AG08396 (cell line): ENCODE measurements at places on chromosomes 6 and 20.

- DNase-seq = no peak
Observed at GRCh38 chr20:4717816-4718570, 3.7 kb upstream of the PRND start.

- DNase-seq = no peak
Observed at GRCh38 chr6:119076576-119077390, 1.7 kb downstream of the FAM184A start.

- DNase-seq = no peak
Observed at GRCh38 chr20:24951536-24952083, 2.5 kb downstream of the CST7 start.

GRCh38 chr6:35522660-35523658, 10.3 kb upstream of the TULP1 start:
- DNase-seq = peak; percentile 87

- no peak for DNase-seq
Observed at GRCh38 chr6:128078276-128078675, 177.4 kb upstream of the THEMIS start.

GRCh38 chr6:77290798-77291197, 172.5 kb downstream of the HTR1B start:
- DNase-seq = no peak

DNA sequence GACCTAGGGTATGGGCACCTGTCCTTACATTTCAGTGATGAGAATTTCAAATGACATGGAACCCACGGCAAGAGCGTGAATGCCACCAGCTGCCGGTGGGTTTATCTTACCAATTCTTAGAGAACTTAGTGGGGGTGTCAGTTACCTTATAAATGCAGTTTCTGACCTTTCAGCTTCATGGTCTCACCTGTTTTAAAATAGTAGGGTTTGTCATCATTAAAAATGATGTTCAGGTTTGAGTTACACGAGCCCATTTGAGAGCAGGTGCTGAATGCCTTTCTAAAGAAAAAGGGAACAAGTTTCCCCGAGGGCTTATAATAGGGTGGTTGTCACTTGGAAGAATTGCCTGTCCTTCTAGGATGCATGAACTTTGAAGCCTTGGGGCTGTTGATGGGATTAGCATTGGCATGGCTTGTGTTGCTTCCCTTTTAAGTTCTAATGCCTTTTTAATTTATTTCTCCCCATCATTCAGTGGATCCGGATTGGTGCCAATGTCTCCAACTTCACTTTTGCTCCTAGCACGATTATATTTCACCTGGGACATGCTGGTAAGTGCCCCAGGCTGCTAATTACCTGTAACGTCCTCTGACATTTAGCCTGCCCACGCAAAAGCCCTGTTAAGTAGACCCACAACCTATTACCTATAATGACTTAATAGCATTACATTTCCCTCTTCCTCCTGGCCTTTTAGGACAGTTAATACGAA, 27.9 kb downstream of the GHRH start:
- no peak for DNase-seq

DNA sequence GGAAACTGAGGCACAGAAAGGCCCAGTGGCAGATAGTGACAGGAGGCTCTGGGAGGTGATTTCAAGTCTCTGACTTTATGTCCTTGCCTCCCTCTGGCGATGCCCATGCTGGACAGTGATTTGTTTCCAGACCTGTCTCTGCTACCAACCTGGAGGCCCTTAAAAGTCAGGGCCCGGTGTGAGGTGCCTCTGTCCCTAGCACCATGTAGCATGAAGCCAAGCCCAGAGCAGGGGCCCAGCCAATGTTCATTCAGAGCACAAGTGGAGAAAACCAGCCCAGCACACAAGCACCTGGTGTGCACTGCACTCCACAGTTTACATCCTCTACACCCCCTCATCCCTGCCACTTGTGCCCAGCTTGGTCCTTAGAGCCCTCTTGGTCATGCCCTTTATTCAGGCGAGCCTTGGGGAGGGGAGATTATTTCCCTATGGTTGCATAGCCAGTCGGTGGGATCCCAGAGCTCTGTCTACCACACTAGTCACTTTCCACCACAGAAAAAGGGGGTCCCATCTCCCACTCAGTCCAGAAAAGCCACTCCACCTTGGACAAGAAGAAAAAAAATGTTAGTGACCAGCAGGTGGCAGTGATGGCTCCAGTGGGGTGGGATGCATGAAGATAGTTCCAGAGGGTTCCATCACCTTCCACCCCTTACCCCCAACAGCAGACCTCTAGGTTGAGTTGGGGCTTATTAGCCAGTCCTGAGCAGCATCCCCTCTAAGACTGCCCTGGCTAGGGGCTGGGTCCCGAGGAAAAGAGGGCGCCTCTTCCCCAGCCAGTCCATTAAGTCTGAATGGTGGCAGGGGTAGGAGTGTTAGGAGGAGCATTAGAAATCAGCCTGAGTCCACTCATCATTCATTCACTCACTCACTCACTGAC, 30.9 kb downstream of the KIAA1755 start:
- peak; percentile 53 for DNase-seq

DNA sequence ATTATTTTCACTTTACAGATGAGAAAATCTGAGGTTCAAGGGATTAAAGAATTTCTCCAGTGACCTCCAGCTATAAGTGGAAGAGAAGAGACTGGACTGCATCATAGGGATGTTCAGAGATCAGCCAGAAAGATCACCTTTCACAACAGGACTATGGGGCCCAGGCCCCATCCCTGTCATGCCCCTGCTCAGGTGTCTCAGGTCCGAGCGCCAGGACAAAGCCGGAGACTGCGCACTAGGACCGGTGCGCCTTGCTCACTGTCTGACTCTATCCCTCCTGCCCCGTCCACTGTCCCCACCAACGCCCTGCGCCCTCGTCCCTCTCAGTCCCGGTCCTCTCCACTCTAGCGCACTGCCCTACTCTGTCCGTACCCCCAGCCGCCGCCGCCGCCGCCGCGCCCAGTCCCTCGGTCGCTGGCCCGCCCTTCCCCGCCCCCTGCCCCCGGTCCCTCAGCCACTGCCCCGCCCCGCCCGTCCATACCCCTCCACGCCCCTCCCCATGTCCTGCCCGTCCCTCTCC, 521 bp upstream of the RAD21L1 start:
- no peak for DNase-seq

- no peak for DNase-seq
Observed at GRCh38 chr20:36126836-36127527, 27.6 kb upstream of the EPB41L1 start.

GRCh38 chr6:1504465-1504864, 105.2 kb upstream of the FOXC1 start:
- no peak for DNase-seq

GRCh38 chr6:51704932-51705540, 382.4 kb downstream of the PKHD1 start:
- DNase-seq = no peak

DNA sequence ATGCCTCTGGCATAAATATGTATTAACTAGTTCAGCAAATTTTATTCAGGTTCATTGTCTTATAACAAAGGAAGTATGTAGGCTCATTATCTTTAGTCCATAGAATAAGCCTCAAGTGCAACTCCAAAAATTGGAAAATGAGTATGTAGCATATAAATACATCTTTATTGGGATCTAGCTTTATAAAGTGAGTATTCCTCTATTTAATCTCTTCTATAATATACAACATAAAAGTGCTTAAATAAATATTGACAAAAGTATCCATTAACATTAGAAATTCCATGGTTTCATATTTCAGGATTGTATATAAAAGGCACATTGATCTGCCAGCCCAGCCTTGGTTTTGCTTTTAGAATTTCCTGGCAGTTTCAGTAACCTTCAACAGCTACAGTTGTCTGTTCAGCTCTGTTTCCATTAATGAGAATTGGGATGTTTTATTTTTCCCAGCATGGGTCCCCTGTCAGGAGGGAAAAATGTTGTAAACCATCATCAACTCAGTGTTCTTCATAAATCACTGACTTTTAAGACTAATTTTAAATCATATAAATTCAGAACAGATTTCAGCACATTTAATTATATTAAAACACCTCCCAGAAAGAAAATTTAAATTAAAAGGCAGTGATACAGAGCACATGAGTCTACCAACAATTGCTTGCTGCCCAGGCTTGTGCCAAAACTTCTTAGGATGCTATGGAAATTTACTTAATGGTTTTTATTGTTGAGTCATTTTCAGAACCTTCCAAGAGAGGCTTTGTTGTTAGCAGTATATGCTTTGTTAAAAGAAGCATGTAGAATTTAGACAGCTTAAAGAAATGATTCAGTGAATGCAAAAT, 119.7 kb downstream of the ADGRG6 start:
- DNase-seq = no peak
